ENCODE measurements at places on chromosomes 1 and 21.
A peak's percentile ranks its signal among the peaks of the same experiment; 100 is the strongest.

DNA sequence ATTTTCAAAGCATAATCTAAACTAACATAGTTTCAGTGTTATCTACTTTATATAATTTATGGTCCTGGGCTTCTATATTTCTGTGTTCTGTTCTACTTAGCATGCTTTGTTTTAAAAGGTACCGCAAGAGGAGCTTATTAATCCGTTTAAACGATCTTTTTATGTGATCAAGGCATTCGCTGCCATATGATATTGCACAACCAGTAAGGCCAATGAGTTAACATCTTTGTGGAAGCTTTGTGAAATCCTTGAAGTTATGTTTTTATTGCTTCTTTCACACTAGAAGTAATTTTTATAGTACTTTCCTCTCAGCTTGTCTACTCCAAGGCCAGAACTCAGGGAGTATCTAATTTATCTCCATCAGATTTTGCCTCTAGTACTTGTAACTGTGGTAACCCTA, 8.9 kb downstream of the LRRC8C start:
- no peak for DNase-seq

GRCh38 chr1:112982853-112983536, 27.0 kb upstream of the SLC16A1 start:
- DNase-seq: no peak

DNA sequence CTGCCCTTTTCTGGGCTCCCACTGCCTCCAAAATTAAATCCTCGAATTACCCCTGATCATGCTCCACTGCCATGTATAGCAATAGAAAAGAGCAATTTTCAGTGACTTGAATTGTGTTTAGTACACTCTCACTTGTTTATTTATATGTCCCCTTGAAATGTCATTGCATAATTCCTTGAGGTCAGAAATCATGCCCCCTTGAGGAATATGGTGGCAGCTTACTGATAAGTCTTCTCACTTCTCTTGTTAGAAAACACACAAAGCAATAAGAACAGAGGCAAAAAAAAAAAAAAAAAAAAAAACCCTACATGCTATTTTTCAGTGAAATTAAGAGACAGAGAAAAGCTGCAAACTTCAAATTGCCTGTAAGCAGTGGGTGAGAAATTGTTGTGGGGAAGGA, 37.5 kb downstream of the GPR88 start:
- DNase-seq: no peak

DNA sequence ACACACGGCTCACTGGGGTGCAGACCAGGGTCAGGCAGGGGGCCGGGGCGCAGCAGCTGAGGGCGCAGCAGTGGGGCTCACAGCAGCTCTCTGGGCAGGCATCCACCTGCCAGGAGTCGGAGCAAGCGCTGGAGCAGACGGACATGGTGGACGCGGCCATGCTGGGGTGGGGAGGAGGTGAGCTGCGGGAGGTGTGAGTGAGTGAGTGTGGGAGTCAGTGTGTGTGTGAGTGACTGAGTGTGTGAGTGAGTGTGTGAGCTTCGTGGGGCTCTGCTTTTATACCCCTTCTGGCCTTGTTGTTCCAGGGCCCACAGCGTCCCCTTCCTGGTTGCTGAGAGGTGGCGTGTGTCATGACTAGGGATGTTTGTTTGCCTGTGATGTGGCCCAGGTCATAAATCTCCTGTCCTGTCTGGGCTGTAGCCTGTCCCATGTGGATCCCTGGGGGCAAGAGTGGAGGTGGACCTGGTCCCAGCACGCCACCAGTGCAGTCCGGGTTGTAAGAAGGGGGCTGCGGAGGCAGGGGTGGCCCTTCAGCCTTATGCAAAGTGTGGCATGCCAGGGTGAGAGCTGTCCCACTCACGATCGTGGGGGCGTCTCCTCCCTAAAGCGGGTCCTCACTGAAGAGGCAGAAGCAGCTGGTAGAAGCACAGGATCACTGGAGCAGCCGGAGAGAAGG, at the start of gene KRTAP10-1:
TSS of gene KRTAP10-1 (minus strand) at position 205 of the 676 bp plus-strand sequence. CDS start at position 160, 45 bp downstream.
- DNase-seq: no peak

DNA sequence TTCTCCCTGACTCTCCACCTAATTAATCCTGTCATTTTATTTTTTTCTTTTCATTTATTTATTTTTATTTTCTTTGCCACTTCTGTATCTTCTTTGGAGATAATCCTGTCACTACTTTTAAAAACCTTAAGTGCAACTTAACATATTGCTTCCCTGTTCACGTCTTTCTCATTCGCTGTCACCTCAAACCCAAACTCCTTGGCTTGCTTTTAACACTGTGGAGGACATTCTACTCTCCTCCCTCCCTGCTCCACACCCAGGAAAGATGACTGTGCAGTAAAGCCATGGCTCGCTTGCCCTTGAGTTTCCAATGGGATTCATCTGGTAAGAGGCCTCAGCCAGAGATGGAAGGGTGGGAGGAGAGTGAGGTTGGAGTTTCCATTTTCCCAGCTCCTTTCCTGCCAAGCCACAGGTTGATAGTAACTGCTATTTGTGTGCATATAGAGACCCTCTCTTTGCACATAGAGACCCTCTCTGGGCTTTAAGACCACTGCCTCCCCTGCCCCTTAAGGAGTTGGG, 6.4 kb upstream of the BRWD1 start:
- DNase-seq: no peak

- no peak for DNase-seq
Observed at GRCh38 chr1:24021403-24022266, 41.5 kb upstream of the SRSF10 start.

DNA sequence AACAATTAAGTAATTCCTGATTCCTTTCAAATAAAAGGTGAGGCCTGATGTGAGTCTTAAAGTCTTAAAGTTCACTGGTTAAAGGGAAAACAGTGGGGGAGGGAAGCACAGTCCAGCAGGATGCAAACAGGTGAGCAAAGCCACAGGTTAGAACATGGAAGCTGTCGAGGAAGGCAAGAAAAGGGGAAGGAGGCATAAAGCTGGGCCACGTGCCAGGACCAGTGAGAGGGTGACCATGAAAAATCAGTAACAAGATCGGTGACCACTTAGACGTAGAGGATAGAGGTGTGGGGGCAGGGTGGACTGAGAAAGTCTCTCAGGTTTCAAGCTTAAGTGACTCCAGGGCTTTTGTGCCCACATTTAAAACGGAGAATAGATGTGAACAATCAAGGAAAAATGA, 231.3 kb downstream of the SETD4 start:
- DNase-seq: no peak

GRCh38 chr1:236287757-236288619, 6.2 kb upstream of the ERO1B start:
- DNase-seq: peak; percentile 11

- no peak for DNase-seq
Observed at GRCh38 chr1:14639291-14640050, 41.0 kb downstream of the KAZN start.

DNA sequence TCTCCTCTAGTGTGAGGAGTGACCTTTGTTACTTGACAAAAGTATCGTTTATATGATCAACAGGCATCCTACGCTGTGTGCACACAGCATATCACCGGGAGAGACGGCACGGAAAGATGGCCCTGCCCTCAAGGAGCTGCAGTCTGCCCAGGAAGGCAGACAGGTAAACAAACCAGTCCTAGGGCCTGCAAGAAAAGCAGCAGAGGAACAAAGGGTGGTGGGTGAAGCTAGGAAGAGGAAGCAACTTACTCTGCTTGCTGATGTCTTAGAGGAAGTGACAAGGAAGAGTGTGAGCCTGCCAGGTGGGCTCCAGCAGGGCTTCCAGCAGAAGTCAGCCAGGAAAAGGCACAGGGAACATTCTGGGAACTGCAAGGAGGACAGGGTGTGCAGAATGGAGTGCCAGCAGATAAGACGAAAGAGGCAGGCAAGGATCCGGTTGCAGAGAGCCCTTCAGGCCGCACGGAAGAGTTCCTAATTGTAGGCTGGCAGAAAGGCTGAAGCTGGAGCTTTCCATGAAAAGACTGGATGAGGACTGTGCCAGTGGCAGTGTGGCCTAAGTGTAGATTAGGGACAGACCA, 106.7 kb downstream of the SLC45A1 start:
- DNase-seq: no peak

DNA sequence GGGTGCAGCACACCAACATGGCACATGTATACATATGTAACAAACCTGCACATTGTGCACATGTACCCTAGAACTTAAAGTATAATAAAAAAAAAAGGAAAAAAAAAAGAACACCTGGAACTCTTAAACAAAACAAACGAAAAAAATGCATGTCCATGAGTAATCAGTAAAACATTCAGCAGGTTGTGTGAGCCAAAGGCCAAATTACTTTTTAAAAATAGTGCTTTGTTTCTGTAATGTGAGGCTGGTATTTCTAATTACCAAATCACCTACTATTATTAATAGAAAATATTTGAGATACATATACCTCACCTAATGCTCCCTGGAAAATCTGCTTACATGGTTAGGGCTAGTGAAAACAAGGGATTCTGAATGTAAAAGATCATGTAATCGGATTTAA, 294.4 kb upstream of the NR5A2 start:
- no peak for DNase-seq

GRCh38 chr1:62608905-62609304, 11.6 kb downstream of the ANGPTL3 start:
- DNase-seq: no peak

DNA sequence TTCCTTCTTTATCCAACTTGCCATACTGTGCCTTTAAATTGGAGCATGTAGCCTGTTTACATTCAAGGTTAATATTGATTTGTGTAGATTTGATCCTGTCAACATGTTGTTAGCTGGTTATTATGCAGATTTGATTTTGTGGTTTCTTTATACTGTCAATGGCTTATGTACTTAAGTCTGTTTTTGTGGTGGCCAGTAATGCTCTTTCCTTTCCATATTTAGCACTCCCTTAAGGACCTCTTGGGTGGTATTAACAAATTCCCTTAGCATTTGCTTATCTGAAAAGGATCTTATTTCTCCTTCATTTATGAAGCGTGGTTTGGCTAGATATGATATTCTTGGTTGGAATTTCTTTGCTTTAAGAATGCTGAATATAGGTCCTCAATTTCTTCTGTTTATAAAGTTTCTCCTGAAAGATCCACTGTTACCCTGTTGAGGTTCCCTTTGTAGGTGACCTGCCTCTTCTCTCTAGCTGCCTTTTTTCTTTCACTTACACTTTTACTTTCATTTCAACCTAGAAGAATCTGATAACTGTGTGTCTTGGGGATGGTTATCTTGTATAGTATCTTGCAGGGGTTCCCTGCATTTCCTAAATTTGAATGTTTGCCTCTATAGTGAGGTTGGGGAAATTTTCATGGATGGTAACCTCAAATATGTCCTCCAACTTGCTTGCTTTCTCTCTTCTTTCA, 86.9 kb upstream of the NEGR1 start:
- DNase-seq: no peak

GRCh38 chr1:29686012-29686930, 449.9 kb downstream of the PTPRU start:
- DNase-seq: no peak

DNA sequence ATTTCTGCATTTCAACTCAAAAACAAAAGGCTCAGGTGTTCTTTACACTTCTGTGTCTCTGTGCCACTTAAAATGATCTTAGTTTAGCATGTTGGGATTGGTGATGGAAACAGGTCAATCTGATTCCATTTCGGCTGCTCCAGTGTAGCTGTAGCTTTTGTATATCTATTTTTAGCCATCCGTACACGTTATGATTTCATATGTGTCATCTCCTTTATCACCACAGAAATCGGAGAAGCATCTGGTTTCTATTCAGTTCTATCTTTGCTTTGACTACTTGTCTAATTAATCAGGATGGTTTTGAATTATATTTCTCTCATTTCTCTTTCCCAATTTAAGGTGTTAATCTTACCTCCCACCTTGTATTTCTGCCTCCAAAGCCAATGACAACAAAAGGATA, 41.1 kb downstream of the RGS21 start:
- no peak for DNase-seq

DNA sequence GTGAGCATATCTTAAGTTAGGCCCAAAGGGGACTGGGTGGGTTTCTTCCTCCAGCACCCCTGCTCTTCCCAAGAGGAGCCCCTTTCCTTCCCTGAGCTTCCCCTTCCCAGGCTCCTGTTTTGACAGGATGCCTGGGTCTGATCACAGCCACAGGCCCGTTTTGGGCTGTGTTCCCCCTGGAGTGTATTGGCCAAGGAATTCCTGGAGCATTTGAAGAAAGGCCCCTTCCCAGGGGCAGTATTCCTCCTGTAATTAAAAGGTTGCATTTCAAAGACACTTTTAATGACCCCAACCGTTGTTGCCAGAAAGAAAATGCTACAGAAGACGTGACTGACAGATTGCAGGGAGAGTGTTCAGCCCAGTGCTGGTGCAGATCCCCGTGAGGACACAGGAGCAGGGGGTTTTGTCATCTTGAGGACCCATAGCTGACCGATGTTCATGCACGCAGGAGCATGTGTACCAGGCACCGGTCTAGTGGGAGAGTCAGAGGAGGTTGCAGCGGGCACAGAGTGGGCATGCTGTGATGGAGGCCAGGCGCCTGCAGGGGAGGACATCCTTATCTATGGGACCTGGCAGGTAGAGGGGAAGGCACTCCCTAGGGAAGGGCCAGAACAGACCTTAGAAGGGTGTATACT, 19.3 kb upstream of the LBR start:
- DNase-seq: no peak

DNA sequence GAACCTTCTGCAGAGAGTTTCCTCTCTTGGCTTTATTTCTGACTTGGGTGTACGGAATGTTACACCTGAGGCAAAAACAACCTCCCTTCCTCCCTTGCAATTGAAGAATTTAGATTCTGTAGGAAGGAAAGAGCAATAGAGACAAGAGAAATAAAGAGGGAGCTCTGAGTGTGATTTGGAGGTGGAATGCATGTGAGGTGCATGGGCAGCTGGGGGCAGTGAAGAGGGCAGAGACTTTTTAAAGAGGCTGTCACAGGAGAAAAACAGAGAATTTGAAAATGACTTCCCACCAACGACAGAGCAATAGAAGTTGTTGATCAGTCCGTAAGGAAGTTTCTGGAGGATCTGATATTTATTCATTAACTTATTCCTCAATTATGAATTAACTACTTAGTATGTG, 172.0 kb upstream of the B3GALT2 start:
- no peak for DNase-seq
